CD4-positive, alpha-beta T cell treated with Interleukin-6 at 100 ng/mL for 8 hours (primary cell): ENCODE measurements at places on chromosomes 5 and 9.

DNA sequence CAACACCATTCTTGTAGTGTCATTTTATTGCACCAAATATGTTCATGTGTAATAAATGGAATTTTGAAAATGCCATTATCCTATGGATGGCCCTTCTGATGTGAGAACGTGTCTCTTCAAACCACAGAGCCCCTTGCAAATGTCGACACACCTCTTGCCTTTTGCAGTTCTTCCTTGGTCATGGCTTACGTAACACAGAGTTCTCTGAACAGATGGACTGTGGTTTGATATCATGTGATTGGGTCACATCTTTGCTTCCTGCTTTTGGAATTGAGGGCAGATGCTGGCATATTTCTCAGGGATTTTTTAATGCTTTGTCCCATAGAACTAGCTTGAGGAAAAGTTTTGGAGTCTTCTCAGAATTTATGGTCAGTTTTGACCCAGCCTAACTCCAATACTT, 4.6 kb downstream of the TGFBR1 start:
- DNase-seq, result no peak

- no peak for DNase-seq
Measured at GRCh38 chr5:178535299-178536175, 54.7 kb downstream of the COL23A1 start.

GRCh38 chr5:100644185-100644584, 109.0 kb downstream of the FAM174A start:
- no peak for DNase-seq

GRCh38 chr5:10705747-10706146, 55.3 kb downstream of the DAP start:
- no peak for DNase-seq

- DNase-seq, result no peak
Measured at GRCh38 chr5:170095646-170096045, 10.1 kb upstream of the FOXI1 start.

DNA sequence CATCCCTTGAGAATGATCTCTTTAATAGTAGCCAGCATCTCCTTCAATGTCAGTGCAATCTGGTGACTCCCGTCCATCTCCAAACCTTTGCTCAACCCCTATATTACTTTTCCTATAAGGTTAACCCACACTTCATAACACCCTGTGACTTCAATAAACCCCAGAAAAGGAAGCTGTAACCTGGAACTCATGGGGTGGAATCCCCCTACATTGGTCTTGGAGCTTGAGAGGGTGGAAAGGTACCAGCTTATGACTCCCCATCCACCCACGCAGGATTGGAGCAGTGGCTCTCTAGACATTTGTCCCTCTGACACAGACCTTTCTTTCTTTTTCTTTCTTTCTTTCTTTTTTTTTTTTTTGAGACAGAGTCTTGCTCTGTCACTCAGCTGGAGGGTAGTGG, 54.7 kb upstream of the ZFR start:
- DNase-seq, result no peak

DNA sequence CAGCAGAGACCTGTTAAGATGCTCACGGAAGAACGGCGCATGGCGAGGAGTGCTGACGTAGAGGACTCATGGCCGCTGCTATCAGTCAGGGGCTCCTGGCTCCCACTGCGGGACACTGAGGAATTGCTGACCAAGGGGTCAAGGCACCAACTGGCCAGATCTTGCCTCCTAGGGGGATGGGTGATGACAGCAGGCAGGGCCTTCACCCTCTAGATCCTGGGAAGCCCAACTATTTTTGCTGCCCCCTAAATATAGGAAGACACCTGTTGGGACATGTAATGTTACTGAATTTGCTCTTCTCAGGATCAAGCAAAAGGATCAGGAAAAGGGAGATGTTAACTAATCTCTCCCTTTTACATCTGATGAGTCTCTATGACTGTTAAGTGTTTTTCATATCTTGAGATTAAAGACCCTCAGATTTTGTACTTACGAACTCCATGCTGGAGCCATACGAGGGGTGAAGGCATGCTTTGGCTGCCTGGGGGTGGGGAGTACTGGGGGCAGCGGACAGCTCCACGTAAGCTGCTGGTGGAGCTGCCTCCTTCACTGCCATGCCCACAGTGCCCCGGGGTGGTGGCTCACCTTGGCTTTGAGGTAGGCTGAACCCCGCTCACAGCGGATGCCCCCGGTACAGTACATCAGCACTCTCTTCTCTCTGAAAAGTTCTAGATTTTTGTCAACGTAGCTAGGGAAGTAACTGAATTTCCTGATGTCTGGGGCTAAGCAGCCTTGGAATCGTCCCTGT, 28.1 kb downstream of the TSTD2 start:
- DNase-seq, result no peak

- DNase-seq, result no peak
Measured at GRCh38 chr5:124700333-124700732, 46.1 kb downstream of the ZNF608 start.

DNA sequence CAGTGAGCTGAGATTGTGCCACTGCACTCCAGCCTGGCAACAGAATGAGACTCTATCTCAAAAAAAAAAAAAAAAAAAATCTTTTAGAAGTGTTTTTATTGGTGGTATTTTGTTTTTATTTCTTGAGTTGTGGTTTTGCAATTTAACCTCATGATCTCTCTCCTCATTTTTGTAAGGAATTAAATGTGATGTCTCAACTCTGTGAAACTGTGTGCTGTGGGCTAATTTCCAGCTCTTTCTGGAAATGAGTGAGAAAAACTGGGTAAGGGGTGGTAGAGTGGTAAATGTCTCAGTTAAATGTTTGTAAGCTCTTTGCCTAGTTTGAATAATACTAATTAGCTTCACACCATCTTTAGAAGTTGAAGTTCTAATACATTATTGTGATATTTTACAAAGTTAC, 29.0 kb downstream of the ACO1 start:
- no peak for DNase-seq

GRCh38 chr5:52661903-52662595, 125.7 kb upstream of the ITGA1 start:
- no peak for DNase-seq

- DNase-seq, result peak; percentile 81
Measured at GRCh38 chr9:33025572-33026342, 684 bp downstream of the DNAJA1 start.

GRCh38 chr9:109499093-109499630, 1.1 kb upstream of the PTPN3 start:
- DNase-seq, result no peak

DNA sequence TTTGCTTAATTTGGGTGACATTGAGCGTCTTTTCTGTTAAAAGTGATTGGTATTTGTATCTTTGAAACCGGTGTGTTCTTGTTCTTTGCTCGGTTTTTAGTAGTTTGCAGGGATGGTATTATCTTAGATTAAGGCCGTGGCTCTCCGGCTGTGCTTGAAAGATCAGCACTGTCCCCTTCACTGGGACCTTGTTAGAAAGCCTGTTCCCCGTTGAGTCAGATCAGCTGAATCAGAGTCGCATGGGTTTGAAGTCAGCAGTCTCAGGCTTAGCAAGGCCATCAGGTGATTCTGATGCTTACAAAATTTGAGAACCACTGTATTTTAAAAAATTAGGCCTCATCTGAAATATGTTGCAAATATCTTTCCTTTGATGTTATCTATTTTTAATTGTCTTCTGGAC, 5.0 kb downstream of the DIRAS2 start:
- DNase-seq, result no peak

- no peak for DNase-seq
Measured at GRCh38 chr5:151642472-151643140, 44.1 kb downstream of the SPARC start.

GRCh38 chr5:121962347-121962670, 534 bp downstream of the SRFBP1 start:
- no peak for DNase-seq

DNA sequence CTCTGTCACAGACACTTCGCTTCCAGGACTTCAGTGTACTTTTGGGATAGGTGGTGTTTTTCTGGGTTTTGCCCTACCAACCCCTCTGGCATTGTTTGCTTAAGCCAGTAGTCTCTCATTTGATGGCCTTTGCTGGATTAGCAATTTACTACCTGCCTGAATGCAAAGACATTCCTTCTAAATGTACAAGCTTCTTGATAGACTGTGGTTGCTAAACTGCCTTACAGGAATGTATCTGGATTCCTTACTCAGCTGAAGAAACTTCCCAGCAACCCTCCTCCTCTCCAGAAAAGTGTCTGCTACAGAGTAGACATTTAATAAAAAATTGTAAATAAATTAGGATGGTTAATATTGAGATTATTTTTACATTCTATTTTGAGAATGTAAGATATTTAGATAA, 1916.7 kb downstream of the EFNA5 start:
- no peak for DNase-seq

GRCh38 chr9:8895106-8895860, 1095.7 kb upstream of the DMAC1 start:
- DNase-seq, result no peak

GRCh38 chr9:4820168-4820567, 27.4 kb downstream of the RCL1 start:
- no peak for DNase-seq

- DNase-seq, result no peak
Measured at GRCh38 chr9:126952205-126952977, 37.8 kb downstream of the RALGPS1 start.

DNA sequence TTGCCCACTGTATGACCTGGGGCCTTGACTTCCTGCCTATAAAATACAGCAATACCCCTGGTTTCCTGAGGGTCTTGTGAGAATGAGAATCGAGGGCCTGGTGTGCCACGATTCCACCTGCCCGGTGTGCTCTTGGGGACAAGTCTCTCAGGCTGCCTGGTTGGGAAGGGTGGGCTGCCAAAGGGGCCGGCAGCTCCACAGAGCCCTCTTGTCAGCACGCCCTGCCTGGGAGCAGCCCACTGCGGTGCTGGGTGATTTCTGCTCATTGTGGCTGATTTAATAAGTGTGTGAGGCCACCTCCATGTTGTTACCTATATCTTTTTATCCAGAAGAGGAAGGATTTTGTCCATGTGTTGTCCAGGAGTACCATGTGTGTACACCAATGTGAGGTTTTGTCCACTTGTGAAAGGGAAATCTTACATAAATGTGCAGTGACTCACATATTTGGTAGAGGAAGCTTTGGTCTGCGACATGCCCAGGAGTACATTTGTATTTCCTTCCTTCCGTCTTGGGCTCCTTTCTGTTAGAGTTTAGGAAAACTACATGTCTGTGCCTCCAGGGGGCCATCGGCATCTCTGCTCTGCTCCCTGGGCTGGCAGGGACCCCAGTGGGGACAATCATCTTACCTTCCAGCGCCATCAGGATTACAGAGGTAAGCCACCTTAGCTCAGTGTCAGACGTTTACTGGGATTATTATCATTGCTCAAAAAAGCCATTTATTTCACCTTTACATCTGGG, 108.6 kb downstream of the PHF2 start:
- DNase-seq, result no peak

DNA sequence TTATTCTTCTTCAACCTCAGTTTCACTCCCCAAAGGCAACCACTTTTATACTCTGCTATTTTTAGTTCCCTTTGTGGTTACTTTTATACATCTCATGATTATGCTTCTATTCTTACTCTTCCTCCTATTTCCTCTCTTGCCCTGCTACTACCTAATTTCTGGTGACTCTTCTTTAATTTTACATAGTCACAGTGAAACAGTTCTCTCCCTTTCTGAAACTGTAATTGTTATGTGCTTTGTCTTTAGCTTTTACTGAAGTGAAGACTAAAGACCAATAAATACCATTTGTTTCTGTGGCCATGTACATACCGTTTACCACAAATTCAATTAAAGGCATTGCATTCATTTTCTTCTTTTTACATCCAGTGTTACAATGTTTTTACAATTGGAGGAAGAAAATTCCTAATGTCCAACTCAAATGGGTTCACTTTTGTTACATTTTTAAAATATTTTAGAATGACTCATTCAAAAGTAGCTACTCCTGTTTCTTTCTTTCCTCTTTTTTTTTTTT, 410.6 kb downstream of the PSAT1 start:
- no peak for DNase-seq

DNA sequence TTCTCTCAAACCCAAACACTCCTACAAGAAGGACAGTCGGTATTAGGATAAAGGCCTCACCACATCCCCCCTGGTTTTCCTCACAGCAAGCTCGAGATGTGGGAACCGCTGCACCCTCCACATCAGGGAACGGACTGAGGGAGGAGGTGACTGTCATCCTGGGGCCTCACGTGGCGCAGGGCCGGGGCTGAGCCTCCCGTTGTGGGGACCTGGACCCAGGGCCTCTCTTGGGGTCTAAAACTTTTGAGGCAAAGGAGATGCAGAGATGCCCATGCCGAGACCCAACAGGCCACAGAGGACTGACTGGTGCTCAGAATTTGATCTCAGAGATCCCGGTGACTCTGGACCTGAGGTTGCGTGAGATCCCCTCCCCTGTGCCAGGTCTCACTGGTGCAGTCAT, 72.7 kb downstream of the MRPL36 start:
- no peak for DNase-seq

- DNase-seq, result peak; percentile 53
Measured at GRCh38 chr9:35664531-35665470, at the start of gene ARHGEF39. Gene ARHGEF39 (minus strand): TSS chr9:35665195. CDS start chr9:35665169, 26 bp downstream.

DNA sequence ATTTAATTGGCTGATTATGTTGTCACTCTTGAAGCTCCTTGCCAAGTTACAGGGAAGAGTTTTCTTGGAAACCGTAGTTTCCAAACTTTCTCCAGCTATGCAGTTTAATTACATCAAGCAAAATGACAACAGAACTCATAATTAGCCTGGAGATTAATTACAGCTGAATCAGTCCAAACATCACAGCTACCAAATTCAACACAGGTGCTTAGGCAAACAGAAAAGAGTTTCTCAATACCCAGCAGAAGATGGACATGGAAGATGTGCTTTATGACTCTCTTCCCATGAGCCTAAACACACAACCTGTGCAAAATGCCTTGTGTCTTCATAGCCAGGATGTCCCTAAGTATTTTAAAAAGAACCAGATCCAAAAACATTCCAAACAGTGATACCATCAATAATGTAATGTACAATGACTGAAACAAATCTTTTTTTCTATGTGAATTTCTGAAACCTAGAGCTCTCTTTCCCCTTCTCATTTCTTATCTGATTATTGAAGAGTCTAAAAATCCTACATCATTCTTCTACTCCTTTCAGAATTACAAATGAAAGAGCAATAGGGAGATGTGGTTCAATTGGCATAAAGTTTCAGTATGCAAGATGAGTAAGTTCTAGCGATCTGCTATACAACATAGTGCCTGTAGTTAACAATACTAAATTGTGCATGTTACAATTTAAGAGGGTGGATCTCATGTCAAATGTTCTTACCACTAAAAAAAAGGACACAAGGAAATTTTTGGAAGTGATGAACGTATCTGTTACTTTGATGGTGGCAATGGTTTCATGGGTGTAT, 124.3 kb downstream of the RASEF start:
- no peak for DNase-seq

DNA sequence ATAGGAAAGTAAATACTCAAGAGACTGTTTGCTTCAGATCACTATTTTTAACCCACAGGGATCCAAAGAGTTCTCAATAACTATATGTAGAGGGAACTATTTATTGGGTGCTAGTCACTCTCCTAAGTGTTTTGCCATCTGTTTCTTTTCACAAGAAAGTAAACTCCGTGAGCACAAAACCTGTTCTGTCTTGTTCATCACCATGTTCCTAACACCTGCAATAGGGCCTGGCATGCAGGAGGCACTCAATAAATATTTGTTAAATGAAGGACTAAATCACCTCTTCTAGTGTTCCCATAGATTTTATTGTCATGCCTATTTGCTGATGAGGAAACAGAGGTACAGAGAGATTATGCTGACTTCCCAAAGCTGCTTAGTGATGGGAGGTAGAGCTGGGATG, 118.2 kb downstream of the VCAN start:
- DNase-seq, result no peak
